ENCODE measurements at places on chromosomes 12 and 14.

DNA sequence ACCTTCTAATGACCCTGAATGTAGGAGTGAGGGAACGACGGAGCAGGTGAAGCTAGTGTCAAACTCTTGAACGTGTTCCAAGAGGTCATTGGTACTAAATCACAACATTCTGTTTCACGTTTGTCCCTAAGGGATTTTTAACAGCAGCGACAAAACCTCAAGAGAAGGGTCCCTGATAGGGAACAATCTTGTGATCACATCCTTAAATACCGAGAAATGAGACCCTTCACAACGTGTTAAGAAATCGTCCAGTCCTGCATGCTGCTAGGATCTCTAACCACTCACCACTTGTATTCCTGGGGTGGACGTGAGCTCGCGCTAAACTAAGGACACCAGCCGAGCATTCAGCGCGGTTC lies 134.1 kb upstream of the KRAS start:
- no peak for DNase-seq

DNA sequence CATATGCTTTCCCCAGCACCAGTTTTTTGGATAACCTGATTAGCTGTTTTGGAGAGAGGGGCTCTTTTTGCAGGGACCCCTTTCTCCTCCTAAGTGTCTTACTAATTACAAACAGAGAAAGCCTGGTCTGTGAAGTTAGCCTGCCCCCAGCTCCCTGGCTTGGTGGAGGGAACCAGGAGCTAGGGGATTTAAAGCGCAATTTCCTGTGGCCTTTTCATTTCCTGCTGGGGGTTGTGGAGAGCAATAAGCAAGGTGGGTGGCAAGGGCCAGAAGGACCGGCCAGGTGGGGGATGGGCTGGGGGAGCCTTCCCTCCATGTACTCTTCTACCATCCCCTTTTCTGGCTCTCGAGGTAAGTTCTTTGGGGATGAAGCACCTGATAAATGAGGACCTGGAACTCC lies 4.1 kb upstream of the CISTR start:
- DNase-seq: no peak

DNA sequence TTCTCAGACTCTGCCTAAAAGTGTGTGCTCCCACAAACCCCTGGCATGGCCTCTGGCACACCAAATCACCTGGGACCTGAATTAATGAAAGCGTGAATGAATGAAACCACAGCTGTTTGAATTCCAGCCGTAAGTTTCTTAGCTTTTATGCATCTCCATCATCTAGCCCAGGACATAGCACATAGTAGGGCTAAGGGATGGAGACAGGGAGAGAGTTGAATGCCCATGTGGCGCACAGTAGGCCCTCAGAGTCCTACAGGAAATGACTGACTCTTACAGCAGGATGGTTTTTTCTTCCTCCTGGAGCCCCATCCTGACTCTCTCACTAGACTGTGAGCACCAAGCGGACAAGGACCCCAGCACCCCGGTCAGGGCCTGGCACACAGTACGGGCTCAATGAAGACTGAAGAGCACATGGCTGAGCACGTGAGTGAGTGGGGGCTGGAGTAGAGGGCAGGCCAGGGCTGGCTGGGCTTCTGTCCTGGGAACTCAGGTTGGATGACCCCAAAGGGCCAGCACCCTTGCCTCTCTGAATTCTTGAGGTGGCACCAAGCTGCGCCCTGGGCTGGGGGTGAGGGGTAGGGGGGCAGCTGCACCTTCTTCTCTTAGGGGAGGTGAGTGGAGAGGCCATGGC lies 351.3 kb downstream of the MED13L start:
- no peak for DNase-seq

GRCh38 chr12:85352016-85352415 lies 72.0 kb downstream of the ALX1 start:
- no peak for DNase-seq

- DNase-seq: no peak
Measured at GRCh38 chr12:12436831-12437345, 80.0 kb downstream of the BORCS5 start.

GRCh38 chr14:73736842-73737241 lies 22.7 kb upstream of the PNMA1 start:
- DNase-seq: no peak

- no peak for DNase-seq
Measured at GRCh38 chr14:22383515-22384166, 205.4 kb downstream of the DAD1 start.

- DNase-seq: no peak
Measured at GRCh38 chr14:24813089-24813815, 179.3 kb upstream of the GZMB start.

GRCh38 chr14:100781952-100782351 lies 44.0 kb upstream of the MEG3 start:
- DNase-seq: no peak

GRCh38 chr12:28742791-28743190 lies 406.3 kb upstream of the FAR2 start:
- DNase-seq: peak; percentile 15

- no peak for DNase-seq
Measured at GRCh38 chr14:49641697-49642129, 6.7 kb upstream of the DNAAF2 start.

DNA sequence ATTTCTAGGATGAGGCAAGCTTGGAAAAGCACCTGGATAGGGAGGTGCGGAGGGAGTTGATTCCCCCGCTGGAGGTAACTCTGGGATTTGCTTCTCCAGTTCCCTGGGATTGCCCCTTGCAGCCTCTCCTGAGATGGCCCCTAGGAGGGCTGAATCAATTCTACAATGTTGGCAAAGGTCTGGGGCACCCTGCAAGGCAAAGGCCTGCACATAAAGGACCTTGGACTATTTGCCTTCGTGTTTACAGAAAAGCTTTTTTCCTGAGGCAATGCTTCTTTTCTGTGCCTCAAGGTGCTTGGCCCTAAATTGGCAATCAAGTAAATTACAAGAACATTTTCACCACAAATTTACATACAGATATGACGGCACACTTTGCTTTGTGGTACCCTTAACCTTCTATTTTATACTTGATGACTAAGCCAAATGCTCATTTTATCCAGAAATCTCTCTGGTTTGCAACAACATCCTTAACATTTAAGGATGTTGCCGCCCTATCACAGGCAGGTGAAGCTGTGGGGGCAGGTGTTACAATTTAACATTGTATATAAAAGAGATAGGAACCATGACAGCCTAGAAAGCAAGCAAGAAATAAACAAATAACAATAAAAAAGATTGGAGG lies 40.3 kb downstream of the TIMELESS start:
- DNase-seq: no peak
